ENCODE measurements at places on chromosomes 2 and 18.

DNA sequence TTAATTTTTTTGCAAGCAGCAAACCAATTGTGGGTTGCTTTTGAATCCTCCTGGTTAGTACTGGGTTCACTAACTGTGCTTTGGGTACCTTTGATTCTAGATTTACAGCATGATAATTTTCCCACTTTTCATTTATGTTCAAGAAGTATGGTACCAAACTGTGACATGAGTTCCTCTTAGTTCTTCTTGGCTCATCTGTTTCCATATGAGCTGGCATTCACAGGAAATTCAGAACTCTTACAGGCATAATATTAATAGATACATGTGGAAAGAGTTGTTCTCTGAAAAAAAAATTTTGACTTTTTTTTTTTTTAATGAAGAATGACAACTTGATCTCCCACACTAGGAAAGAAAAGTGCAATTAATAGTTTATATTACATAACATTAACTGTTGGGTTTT is 59.4 kb downstream of the FMNL2 start:
- DNase-seq: no peak

DNA sequence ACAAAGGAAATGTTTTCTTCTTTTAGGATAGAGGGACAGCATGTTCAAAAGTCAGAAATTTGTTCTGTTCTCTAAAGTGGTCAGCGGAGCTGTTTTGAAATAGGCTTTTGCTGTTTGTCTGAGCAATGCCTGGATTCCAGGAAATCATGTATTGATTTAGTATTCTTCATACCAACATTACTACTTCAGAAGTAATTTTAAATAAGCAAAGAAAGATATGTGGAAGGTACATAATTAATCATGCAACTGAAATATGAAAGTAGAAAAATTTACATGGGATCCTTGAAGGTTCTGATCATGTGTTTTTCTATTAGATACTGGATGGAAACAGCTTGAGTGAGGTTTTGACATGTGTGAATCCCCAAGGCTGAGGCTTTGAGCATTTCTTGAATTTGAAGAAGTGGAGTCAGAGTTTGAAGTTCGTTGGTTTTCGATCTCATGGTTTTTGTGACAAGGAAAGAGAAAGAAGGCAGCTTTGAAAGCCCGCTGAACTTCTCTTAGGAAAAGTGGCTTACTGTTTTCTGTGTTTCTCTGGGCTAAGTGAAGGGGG is 220.0 kb downstream of the LDLRAD4 start:
- no peak for DNase-seq

GRCh38 chr2:221561770-221562169 is 10.3 kb downstream of the EPHA4 start:
- DNase-seq: no peak

- no peak for DNase-seq
Measured at GRCh38 chr2:61978522-61978921, 73.0 kb downstream of the COMMD1 start.

DNA sequence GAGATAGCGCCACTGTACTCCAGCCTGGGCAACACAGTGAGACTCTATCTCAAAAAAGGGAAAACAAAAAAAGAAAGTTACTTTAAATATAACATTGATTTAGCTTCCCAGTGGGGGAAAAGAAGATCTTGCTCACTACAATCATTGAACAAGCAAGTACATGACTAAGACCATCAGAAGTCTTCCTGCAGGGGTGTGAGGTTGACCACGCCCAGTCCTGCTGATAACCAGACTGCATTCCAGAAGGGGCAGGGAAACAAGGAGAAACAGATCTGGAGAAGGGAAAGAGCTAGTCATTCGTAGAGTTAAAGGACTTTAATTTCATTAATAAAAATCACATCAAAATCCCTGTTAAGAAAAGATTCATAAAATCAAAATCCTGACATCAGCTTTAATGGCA is 77.5 kb downstream of the EPHA4 start:
- DNase-seq: no peak
